SW480 (cell line): ENCODE measurements at places on chromosomes 1 and 21.

GRCh38 chr1:93938461-93939145 lies 29.4 kb upstream of the GCLM start:
- DNase-seq: no peak

DNA sequence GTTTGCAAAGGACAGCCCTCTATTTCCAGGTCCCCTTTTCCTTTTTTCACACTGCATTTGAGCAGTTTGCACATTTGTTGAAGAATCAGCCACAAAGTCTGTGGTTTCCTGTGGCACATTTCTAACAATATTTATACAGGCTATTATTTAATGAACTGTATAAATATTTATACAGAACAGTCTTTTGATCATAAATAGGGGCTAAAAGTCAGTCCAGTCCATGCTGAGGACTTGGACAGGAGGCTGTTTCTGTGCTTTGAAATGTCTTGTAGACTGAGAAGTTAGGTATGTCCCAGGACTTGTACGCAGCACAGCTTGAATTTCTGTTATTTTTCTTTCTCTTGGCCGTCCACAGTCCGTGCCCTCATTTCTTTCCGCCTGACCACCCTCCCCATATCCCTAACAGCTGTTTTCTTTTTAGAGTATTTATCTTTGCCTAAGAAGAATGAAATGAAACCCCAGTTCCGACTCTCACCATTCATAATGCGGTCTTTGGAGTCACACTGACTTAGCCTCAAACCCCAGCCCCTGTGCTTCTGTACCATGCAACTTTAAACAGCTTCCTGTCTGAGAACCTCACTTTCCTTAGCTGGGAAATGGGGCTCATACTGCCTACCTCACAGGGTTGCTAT lies 19.7 kb downstream of the FGGY start:
- DNase-seq: no peak

GRCh38 chr1:150613061-150613920 lies 16.1 kb downstream of the ENSA start:
- DNase-seq: peak; percentile 77

- no peak for DNase-seq
Measured at GRCh38 chr1:41392528-41392924, 31.3 kb downstream of the FOXO6 start.

DNA sequence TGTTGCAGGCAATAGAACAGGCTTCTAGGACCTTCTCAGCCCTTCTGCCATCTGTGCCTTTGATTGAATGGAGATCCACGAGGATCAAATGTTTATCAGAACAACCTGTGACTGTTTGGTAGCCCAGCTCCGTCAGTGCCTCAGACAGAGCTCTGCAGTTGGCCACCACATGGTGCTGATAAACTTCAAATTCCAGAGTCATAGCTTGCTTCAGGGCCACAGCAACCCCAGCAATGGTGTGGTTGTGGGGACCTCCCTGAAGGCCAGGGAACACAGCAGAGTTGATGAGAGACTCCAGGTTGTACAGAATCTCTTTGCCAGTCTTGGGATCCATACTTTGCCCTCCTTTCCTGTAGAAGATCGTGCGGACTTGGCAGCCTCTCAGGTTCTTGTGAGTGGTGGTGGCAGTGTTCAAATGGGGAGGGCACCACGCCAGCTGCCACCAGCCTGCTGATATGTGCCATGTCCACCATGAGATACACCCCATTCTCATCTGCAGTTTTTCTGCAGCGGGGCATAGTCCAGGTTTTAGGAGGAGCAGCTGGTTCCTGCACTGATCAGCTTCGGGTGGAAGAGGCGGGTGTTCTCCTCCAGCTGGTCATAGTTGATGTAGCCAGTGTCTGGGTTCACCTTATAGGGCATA lies 82.9 kb upstream of the ARTN start:
- no peak for DNase-seq

- DNase-seq: no peak
Measured at GRCh38 chr1:177914603-177915002, 55.3 kb downstream of the SEC16B start.

DNA sequence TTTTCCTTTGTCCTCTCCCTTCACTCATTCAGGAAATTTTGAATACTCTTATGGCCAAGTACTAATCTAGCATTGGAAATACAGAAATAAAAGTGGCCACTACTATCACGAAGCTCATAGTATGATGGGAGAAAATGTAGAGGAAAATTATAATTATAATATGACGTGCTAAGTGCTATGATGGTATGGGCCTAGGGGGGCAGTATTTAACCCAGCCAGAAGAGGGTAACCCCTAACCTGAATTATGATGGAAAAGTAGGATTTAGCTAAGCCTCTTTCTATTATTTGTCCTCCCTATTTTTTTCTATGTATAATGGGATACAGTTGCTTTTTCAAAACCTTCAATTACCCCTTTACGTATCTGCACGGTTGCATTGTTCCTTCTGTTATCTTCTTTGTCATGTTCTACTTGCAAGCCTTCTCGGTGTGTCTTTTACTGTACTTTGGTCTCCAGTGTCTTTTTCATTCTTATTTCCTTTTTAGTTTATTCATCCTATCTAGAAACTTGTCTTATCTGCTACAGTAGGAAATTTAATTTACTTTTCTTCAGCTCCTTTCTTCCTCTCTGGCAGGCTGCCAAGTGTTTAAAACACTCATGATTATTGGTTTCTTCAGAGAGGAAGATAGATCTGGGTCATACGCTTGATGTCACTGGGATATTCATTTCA lies 88.8 kb upstream of the GPR52 start:
- DNase-seq: no peak

- no peak for DNase-seq
Measured at GRCh38 chr1:29556657-29557056, 320.3 kb downstream of the PTPRU start.

- DNase-seq: no peak
Measured at GRCh38 chr1:31861346-31861745, 45.5 kb upstream of the SPOCD1 start.

- DNase-seq: no peak
Measured at GRCh38 chr1:26531651-26532131, 2.1 kb downstream of the RPS6KA1 start.

GRCh38 chr1:15963968-15964648 lies 11.8 kb downstream of the ZBTB17 start:
- DNase-seq: no peak

- no peak for DNase-seq
Measured at GRCh38 chr1:231527586-231528171, 790 bp upstream of the TSNAX start.

DNA sequence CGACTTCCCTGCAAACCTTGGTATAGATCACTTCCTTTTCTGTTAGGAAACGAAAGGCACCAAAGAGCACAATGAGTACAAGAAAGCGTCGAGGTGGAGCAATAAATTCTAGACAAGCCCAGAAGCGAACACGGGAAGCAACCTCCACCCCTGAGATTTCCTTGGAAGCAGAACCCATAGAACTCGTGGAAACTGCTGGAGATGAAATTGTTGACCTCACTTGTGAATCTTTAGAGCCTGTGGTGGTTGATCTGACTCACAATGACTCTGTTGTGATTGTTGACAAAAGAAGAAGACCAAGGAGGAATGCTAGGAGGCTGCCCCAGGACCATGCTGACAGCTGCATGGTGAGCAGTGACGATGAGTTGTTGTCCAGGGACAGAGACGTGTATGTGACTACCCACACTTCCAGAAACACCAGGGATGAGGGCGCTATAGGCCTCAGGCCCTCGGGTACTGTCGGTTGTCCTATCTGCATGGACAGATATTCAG lies 18.5 kb downstream of the FAM89A start:
- DNase-seq: no peak

DNA sequence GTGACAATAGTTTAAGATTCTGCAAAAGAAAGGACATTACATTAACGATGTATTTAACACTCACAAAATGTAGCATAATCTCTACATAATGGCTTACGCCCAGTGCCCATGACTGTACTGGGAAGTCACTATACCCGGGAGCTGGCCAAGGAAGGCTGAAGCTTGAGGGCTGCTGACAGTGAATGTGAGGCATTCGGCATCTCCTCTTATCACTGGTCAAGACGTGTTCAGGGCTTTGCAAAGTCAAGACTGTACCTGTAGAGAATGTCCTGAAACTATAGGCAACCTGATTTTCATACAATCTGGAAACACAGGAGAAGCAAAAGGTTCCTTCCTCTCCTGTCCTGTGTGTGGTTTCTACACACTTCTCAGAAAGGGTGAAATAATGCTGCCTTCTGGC lies 12.7 kb upstream of the IFNGR2 start:
- DNase-seq: no peak

- DNase-seq: no peak
Measured at GRCh38 chr1:229437443-229437842, 3.5 kb upstream of the ACTA1 start.

- no peak for DNase-seq
Measured at GRCh38 chr1:160043543-160043942, 11.8 kb upstream of the PIGM start.

- DNase-seq: peak; percentile 74
Measured at GRCh38 chr1:11645670-11646265, 8.5 kb downstream of the FBXO2 start.

- DNase-seq: peak; percentile 100
Measured at GRCh38 chr1:154974102-154974807, at the start of gene CKS1B. Gene CKS1B, plus strand, starts transcription at chr1:154974681. Its CDS starts 65 bp downstream, at chr1:154974746.

- DNase-seq: peak; percentile 24
Measured at GRCh38 chr21:43865540-43866259, 677 bp downstream of the AGPAT3 start.

DNA sequence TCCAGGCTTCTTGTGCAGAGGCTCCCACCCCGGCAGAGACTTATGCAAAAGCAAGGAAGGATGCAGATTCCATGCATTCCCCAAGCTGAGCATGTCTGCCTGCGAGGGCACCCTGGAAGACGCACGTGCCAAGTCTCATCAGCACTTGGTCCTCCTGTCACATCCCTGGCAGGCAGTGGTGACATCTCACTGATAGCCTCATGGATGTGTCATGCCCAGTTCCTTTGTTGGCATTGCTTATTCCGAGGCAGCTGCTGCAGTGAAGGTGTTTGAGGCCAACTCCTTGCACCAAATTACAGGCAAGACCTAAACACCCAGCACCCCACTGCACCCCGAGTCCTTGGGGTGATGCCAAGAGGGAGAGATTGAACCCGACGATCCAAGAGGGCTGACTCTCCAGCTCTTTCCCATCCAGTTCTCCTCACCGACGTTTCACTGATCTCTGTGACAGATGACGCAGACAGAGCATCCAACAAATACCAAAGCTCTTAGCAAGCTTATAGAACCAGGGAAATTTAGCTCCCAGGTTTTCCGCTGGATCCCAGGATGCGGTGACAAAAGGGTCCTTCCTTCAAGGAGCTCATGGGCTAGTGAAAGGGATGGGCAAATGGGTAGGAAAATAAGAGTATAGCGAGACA lies 611.1 kb downstream of the AJAP1 start:
- no peak for DNase-seq

GRCh38 chr21:29803191-29803590 lies 136.6 kb downstream of the GRIK1 start:
- DNase-seq: no peak

DNA sequence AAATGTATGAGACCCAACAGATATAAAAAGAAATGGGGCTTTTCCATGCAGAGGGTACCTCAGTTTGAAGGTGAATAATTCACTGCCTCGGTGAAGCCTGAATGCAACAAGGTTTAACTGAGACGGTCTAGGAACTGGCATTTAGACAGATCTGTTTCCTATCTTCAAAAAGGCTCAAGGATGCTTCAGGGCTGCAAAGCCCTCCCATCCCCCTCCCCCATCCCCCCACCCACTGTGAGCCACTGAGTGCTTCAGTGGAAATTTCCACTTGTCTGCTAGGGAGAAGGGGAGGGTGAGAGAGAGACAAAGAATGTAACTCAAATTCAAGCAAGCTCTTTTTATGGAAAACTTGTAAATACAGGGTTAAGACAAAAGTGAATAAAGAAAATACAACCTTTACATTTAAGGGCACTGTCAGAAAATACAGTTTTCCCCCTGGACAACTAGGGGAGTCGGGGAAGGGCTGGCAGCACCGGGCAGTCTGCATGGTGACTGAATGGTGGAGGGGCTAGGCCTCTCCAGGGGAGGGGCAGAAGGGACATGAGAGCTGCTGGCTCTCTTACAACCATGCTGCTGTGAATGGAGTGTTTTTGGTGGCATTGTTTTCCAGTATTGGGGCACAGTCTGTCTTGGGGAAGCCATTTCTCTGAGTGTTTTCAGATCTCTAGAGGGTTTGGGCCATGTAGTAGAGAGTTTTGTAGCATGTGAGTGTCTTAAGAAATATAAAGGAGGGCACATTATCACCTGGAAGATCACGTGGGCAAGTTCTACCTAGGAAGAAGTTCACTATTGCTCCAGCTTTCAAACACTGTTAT lies 56.7 kb downstream of the MRPS6 start:
- DNase-seq: no peak

DNA sequence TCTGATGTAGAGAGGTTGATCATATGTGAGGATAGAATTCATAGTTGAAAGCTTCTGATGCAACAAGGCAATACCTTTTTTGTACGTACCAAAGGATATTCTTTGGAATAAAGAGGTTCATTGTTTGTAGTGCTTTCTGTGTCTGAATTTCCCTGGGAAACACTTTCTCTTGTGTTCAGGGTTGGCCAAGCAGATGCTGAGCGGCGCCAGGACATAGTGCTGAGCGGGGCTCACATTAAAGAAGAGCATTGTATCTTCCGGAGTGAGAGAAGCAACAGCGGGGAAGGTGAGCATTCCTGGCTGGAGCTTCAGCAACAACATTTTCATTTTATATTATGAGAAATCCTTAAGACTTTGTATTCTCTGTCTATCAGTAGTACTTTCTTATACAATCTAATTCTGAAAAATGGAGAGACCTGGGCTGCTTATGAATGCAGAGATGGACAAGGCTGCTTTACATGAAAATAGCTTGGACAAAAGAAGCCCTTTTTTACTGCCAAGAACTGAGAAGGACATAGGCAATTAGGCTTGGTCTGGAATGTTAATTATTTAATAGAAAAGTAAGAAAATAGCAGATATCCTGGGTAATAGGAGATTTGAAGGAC lies 85.2 kb downstream of the KIF1B start:
- DNase-seq: no peak

DNA sequence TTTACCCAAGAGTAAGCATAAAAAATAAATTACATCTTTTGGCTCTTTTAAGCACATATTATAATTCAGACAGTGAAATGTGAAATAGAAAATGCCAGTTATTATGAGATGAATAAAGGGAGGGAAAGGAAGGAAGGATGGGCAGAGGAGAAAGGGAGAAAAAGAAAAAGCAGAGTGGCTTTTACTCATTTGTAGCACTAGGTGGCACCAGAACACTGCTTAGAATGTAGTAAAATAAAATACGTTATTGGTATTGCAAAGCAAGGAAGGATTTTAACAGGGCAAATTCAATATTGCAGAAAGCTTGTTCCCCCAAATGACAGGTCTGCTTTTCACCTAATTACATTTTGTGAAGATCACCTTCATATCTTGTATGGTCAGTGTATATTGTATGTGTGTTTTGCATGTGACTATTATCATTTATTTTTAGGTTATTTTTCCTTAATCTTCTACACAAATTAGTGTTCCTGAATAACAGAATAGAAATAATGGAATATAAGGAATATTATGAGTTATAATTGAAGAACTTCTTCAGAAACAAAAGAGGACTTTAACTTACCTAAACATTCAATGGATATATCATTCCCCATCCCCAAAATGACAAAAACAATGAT lies 9.1 kb upstream of the PCNX2 start:
- peak; percentile 55 for DNase-seq

DNA sequence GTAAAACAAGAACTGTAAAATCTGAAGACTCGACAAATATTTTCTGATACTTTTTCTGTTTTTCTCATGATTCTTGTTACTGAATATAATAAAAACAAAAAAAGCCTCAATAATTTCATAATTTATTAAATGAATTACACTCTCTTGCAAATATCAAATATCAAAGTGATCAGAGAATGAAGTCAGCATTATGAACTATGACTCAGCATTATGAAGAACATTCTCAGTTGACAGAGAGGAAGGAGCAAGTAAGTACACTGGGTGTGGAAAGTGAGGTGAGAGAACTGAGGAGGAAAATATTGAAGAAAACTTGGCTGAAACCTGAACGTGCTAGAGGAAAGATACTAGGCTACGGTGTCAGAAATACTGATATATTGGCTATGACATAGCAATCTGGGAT lies 529.5 kb downstream of the KCNT2 start:
- no peak for DNase-seq
